ENCODE measurements at places on chromosomes 13 and 19.

- DNase-seq = no peak
These were observed 21.8 kb downstream of the DCAF15 start for GRCh38 chr19:13974073-13974472.

DNA sequence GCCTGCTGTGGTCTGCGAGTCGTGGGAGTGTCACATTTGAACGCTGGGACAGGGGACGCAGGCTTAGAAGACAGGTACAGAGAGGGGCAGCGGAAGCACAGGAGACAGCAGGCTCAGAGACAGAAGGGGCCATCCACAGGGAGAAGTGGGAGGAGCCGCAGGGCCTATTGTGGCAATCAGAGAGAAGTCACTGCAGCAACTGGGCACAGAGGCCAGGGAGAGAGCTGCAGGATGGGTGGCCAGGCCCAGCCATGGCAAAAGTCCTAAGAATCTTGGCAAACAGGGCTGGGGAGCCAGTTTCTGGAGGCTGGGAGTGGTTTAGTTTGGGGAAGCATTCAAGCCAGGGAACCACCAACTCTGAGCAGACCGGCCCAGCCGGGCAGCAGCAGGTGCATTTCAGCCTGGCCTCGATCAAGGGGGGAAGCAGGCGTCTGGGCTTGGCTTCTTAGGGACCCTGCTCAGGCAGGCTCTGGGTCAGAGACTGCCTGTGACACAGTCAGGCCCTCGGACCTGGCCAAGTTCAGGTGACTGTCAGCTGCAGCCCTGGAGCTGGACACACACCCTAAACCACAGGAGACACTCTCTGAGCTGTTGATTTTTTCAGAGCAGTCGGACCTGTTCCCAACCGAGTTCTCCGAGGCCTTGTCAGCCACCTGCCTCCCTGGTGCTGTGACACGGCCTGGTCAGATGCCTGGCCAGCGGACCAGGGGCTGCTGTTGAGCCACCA lies 11.8 kb downstream of the SH3GL1 start:
- no peak for DNase-seq

DNA sequence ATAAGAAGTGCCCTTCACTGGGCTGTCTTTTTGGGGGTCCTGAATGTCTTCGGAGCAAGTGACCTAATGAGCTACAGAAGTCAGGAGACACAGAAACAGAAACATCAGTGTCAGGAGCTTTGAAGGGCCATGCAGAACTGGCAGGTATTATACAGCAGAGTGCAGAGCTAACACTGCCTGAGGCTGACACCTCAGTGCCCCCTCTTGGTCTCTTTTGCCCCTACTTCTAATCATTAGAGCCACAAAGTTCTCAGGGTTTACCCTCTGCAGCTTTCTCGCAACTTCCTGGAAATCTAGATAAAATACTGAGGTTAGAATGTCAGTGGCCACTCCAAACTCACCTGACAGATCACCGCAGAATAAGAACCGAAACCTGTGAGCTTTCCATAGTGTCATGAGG lies 172.7 kb downstream of the B3GLCT start:
- DNase-seq = no peak

GRCh38 chr19:19101540-19101939 lies 36.7 kb downstream of the TMEM161A start:
- DNase-seq = no peak

DNA sequence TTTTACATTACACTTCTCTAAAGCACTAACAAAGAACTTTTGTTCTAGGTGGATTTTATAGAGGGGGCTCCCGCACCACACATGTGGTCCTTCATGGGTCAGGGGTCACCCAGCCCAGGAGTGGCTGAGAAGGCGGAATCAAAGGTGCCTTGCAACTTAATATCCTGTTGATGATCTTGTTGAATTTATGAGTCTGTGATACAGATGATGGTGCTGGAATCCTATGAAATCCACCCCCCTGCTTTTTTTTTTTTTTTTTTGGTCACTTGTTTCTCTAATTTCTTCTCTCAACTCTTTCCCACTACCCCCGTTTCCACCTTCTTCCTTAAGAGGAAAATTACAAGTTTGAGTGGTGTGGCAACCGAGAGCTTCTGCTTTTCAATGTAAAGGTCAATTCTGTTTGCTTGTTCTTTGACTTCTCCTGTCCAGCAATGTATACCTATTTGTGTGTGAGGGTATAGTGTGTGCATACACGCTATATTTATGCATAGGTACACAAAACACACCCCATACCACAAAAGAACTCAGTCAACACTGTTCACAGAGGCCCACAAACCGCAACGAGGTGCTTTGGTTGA lies 4.2 kb upstream of the ZIC2 start:
- DNase-seq = no peak

GRCh38 chr13:68676513-68677115 lies 1431.0 kb upstream of the ATXN8OS start:
- DNase-seq = no peak

DNA sequence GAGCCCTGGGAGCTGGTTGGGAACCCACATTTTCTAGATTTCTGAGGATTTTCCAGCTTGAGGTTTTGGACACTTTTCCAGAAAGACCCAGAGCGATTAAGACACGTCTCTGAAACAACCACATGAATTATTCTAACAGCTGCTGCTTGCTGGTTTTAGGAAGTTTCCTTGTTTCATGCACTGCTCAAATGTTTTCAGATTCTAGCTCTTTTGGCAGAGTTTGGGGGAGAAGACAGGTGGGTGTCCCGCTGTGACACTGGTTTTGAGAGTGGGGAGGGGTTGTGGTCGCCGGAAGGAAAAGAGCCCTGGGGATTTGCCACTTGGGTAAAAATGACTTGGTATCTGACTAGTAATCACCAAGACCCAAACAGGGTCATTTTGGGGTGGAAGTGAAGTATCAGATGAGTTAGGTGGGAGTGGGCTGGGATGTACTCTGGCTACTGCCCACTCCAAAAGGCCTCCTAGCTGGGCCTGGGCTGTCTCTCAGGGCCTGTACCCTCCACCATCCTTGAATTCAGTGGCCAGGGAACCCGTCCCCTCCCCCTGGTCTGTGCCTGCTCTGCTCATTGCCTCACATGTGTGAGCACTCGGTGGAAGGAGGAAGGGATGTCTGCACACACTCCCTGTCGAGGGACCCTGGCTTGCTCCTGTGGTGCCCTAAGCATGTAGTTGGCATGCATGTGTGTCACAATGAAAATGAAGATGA lies 13.2 kb downstream of the GATAD2A start:
- no peak for DNase-seq

DNA sequence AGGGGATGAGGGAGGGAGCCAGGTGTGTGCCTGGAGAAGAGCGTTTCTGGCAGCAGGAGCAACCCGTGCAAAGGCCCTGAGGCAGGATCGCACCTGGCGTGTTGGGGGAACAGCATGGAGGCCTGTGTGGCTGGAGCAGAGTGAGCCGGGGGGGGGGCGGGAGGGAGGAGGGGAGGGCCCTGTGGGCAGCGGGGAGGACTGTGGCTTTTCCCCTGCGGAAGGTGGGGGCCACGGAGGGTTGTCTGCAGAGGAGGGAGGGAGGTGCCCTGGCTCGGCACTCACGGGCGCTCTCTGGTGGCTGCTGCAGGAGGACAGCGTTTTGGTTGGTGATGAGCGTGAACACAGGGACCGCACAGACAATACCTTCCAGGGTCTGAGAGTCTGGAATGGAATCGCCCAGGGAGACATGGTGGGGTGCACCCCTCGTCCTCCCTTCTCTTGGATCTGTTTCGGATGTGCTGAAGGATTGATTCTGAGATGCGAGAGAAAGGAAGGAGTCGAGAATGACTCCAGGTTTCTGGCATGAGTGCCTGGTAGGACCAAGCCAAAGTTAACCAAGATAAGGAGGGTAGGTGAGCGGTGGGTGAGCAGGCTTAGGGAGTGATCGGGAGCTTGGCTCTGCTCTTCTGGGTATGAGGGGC lies 6.5 kb downstream of the RAB11B start:
- peak; percentile 49 for DNase-seq

DNA sequence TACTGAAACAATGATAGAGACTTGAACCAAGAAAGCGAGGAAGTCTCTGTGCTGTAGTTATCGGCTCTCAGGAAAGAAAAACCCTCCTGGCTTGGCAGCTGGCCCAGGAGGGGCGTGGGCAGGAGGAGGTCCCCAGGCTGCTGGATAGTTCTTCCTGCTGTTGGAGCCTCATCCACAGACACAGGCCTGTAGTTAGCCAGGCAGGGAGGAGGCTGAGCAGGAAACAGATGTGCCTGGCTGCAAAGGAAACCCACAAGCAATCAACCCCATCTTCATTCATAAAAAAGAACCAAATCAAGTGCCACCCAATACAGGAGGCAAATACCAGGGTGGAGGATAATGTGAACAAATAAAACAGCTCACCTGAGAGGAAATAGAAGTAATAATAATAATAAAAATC lies 86.2 kb downstream of the IRS2 start:
- no peak for DNase-seq

- DNase-seq = no peak
These were observed 45.0 kb downstream of the LACC1 start for GRCh38 chr13:43924549-43925245.

GRCh38 chr19:45187421-45188100 lies 9.0 kb downstream of the BLOC1S3 start:
- no peak for DNase-seq

DNA sequence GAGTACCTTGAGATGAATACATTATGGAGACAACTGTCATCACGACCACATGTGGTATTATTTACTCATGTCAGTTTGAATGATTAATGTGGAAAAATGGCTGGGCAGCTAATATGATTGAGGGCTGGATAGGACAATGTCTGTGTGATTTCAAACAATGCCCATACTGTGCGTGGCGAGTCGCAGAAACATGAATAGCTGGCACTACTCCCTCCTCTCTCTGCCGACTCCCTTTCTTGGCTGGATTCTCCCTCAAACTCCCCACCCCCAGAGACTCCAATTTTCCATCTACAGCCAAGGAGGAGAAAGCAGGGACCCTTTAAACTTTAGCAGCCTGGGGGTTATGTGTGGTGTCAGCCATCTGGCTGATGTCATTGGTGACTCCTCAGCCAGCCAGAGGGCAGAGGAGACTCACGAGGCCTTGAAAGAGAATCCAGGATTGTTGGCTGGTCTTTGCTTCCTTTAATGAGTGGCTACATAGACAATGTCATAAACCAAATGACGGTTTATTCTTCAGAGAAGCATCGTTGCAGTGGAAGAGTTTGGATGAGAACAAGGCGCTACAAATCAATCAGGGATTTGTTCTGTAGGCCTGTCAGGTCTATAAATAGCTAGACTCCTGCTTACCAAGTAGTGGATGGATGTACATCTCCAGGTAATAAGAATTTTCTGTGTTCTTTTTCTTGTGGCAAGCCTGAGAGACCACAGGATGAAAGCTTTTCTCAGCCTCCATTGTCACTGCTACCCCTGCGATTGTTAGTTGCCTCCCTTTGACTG lies 165.6 kb downstream of the DLEU7 start:
- no peak for DNase-seq

DNA sequence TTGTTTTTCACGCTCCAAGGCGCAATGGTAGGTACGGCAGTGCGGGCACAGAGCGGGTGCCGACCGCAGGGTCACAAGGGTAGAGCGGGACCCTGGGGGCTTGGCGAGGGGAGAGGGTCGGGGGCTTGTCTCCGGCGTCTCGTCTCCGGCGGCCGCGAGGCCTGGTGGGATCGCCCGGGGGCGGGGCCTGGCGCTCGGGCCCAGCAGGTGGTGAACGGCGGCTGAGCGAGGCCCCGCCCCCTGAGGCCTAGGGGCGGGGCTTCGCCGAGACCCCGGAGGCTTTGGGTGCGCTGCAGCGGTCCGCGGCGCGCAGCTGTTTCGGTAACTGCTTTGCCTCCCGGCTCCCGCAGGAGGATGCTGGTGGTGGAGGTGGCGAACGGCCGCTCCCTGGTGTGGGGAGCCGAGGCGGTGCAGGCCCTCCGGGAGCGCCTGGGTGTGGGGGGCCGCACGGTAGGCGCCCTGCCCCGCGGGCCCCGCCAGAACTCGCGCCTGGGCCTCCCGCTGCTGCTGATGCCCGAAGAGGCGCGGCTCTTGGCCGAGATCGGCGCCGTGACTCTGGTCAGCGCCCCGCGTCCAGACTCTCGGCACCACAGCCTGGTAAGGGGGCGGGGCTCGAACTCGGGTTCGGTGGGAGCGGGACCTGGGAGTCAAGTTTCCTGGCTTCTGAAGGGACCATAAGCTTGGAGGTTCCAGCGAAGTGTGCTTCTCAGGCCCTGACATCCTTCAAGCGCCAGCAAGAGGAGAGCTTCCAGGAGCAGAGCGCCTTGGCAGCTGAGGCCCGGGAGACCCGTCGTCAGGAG lies at the start of gene TSEN34:
Gene TSEN34, plus strand, starts transcription at position 298 of the 800 bp plus-strand sequence. Its CDS starts 57 bp downstream, at position 355.
- peak; percentile 76 for DNase-seq

- no peak for DNase-seq
These were observed 812.6 kb downstream of the DACH1 start for GRCh38 chr13:71054358-71054757.

DNA sequence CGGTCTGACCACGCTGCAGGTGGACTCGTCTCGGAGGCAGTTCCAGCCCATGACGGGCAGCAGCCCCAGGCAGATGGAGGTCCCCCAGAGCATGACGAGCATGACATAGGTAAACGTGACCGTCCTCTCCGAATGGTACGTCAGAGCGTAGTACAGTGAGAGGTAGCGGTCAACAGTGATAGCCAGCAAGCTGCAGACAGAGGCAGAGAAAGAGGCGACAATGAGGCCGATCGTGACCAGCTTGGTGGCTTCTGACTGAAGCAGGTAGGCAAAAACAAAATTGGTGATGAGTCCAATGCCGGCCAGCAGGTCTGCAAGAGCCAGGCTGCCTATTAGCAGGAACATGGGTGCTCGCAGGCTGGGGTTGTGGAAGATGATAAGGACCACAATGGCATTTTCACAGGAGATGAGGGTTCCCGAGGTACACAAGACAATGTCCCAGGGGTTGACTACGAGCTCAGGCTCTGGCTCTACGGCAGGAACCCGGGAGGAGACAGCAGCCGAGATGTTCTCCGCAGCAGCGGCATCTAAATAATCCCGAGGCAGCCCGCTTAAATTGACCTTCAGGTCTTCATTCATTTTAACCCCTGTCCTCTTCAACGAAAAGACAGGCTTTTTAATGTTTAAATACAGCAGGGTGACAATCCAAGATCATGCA lies 1.2 kb downstream of the GPR12 start:
- no peak for DNase-seq

GRCh38 chr19:9934132-9934950 lies 2.0 kb downstream of the OLFM2 start:
- peak; percentile 79 for DNase-seq

DNA sequence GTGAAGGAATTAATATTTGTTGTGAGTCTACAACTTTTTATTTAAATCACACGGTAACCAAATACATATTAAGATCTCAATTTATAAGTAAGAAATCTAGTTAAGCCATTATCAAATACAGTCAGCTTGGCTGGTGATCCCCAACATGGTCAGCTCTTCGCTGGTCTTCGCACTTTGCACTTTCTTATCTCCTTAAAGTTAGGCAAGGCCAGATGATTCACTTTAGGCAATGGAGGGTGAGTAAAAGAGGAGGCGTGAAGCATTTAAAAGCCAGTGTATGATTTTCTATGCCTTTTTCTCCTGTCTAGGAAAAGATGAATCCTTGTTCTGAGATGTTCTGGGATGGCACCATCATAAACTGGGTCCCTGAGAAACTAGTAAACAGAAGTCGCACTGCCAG lies 793.7 kb upstream of the ARGLU1 start:
- DNase-seq = no peak

GRCh38 chr19:2634960-2635359 lies 67.5 kb downstream of the GNG7 start:
- DNase-seq = no peak

GRCh38 chr19:5313307-5313706 lies 27.3 kb downstream of the PTPRS start:
- no peak for DNase-seq

Data from activated CD4-positive, alpha-beta T cell treated with anti-CD3 and anti-CD28 coated beads, Interleukin-2, amount 50 U/mL, for 24 hours (primary cell).